ENCODE measurements at places on chromosomes 13 and 19.
A peak's percentile ranks its signal among the peaks of the same experiment; 100 is the strongest.

DNA sequence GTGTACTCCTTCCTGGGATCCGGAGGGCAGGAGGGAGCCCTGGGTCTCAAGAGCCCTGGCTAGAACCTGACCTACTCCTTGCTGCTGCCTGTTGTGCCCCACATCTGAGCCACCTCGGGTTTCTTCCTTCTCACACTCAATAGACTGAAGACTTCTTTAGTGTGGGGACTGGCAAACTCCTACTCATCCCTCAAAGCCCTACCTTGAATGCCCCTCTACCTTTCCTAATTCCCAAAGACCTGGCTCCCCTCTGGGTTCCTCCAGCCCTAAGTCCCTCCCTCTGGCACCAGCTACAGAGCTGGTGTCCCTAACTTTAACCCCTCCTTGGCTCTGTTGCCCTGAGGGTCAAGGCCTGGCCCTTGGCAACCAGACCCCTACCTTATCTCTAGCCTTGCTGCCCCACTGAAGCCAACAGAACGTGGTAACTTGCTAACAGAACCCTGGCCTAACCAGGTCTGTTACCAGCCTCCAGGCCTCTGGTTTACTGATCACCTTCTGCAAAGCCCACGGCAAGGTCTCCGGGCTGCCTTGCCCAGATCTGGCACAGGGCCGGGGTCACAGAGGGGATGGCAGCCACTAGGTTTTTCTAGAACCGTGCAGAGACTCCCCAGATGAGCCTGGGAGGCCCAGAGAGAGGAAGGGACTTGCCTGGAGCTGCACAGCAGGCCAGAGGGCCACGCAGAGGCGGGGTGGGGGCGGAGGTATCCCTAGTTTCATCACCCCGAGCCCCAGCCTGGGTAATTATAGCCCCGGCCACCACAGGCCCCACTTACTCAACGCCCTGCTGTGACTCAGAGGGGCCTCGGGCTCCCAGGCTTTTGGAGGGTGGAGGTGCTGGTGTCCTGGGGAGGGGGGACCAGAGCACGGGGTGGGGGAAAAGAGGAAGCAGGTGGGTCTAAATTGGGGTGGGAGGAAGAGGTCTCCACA lies 15.3 kb downstream of the ZBTB7A start:
- DNase-seq = no peak

DNA sequence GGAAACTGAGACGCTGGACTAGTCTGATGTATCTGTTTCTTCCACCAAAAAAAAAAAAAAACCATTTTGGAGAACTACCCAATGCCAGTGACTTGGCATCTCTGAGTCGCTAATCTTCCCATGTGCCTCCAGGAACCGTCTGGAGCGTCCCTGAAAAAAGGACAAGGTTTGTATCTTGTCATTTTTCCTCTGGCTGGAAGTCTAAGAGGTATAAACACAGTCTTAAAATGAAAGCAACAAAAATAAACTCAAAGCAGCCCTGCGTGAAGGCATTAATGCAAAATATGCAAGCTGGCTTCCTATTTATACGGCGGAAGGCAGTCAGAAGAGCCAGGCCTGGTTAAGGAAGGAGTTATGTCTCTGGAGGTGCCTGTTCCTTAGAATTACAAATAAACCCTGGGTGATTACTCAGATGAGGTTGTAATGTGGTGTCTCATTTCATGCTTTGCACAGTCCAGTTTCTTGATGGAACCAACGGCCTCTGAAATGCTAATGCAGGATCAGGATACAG lies 20.3 kb downstream of the ACTN4 start:
- DNase-seq = peak; percentile 47

GRCh38 chr19:41945135-41945766 lies 13.9 kb downstream of the RABAC1 start:
- DNase-seq = no peak

DNA sequence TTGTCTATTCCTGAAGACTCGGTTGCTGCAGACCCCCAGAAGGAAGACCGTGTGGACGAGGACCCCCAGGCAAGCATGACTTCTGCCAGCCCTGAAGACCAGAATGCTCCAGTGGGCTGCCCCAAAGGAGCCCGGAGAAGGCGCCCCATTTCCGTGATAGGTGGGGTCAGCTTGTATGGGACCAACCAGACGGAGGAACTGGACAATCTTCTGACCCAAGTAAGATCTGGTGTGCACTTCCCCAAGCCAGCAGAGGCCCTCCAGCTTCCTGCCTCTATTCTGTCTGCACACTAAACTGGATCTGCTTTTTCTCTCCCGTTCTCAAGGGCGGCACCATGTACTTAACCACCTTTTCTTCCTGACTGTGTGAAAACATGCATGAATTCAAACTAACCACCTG lies 59.8 kb upstream of the C1QTNF9 start:
- DNase-seq = no peak

DNA sequence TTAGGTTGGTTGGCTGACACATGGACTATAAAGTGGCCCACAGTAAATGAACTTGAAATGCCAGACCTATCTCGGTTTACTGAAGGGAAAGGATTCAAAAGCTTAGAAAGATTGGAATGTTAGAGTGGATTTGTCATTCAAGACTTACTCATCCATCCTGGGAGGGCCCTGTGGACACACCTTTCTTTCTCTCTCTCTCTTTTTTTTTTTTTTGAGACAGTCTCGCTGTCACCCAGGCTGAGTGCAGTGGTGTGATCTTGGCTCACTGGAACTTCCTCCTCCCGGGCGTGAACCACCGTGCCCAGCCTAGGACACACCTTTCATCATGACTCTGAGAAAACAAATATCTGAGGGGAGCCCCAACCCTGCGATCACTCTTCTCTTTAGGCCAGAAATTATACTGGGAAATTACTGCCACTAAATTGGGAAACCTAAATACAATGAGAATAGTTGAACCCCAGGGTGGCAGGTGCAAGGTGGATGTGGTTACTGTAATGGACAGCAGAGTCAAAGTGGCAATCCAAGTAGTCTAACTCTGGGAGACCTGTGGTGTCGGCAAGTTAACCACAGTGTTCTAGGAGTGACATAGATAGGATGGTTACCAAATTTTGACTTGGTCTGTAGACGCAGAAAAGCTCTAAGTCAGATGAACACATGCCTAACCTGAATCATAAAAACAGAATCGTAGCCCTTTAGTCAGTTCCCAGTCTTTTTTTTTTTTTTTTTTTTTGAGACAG lies 47.1 kb upstream of the ZMYM5 start:
- no peak for DNase-seq

DNA sequence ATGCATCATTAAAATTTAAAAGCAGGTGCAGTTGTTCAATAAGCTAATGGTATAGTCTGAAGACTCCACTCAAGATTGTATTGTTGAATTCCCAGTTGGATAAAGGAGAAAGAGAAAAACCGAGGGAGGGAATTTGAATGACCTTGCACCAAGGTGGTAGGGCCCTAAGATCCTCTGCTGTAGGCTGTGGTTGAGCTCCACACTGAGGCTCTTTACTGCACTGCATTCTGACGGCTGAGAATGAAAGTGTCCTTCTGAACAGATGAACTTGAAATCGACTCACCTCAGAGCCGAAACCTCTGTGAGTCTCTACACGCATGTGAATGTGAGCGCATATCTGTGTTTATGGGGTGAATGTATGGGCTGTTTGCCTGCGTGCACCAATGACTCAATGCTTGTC lies 388.9 kb upstream of the DACH1 start:
- no peak for DNase-seq

- no peak for DNase-seq
Observed at GRCh38 chr13:34037636-34038540, 219.9 kb downstream of the RFC3 start.

- no peak for DNase-seq
Observed at GRCh38 chr13:97904059-97904458, 49.4 kb upstream of the IPO5 start.

All from right kidney (tissue), 9 donors.